Activated CD4-positive, alpha-beta T cell treated with anti-CD3 and anti-CD28 coated beads, Interleukin-2, amount 10 ng/mL, durations not matched to agents 7 days and 5 days (primary cell): ENCODE measurements at places on chromosomes 7 and 10.

DNA sequence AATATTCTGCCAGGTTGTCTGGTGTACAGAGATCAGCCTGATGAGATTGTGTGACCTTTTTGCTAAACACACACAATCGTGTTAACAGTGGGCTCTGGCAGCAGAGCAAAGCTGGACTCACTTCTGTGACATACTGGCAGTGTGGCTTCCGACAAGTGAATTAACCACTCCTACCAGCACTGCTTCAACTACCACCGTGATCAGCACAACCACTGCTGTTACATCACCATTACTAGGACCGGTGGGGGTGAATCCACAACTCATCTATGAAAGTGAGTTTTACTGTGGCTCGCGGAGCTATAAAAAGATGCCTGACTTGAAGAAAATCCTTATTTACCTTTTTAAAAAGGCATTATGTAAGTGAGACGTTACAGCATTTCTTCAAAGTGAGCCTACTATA is 135.6 kb downstream of the WDR37 start:
- DNase-seq, result no peak

GRCh38 chr7:133060004-133060403 is 21.9 kb downstream of the CHCHD3 start:
- DNase-seq, result no peak

DNA sequence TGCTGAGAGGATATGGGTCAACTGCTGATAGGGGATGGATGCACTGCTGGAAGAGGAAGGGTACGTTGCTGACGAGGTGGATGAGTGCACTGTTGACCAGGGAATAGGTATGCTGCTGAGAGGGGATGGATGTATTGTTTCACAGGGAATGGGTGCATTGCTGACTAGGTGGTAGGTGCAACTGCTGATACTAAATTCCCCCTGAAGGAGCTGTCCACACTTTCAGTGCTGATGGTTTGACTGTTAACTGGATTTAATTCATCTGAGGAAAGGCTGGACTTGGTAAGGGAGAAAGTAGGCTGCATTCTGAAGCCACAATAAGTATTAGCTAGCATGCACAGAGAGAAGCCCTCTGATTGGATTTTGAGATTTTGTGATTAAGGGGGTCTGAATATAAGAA is 1196.8 kb upstream of the PHF14 start:
- DNase-seq, result no peak

GRCh38 chr10:119466655-119467054 is 75.9 kb downstream of the RGS10 start:
- DNase-seq, result no peak

DNA sequence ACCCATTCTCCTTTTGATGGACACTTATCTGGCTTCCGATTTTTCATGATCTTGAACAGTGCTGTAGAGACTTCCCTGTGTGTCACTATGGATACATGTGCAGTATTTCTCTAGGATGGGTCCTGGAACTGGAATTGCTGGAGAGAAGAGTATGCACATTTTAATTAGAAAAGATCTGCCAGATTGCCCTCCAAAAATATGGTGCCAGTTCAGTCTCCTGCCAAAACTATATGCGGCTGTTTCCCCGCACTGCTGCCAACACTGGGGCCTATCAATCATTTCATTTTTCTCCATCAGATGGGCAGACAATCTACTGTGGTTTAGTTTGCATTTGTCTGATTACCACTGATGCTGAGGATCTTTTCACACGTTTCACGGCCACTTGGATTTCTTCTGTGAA is 105.0 kb downstream of the SH2D4B start:
- DNase-seq, result no peak

DNA sequence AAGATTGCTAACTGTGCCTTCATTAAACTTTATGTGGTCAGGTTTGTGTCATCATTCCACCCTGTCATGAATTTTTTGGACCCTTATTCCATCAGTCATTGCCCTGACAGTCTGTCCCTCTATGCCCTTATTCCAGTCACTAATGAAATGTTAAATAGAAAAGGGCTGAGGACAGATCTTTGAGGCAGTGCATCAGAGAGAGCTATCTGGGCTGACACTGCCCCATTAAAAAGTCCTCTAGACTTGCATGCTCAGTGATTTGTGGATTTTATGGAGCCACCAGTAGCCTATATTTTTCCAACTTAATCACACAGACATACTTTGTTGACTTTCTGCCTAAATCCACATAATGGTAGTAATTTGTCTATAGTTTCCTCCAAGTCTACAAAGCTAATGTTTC is 264.7 kb upstream of the YAE1 start:
- DNase-seq, result no peak

DNA sequence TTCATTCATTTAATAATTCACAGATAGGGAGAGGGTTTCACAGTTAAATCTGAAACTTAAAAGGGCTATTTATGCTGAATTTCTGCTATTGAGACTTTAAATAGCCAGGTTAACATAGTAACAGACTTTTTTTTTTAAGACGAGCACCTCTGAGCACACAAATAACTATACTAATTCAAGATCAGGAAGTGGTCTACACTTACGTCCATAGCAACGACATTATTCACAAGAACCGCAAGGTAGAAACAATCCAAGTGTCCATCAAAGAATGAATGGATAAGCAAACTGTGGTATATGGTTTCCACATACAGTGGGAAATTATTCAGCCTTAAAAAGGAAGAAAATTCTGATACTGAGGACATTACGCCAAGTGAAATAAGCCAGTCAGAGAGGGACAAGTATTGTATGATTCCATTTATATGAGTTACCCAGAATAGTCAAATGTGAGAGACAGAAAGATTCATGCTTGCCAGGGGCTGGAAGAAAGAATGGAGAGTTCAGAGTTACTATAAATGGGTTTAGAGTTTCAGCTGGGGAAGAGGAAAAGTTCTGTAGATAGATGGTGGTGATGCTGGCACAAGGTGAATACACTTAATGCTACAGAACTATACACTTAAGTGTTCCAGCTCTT is 140.3 kb upstream of the LAMB4 start:
- no peak for DNase-seq

GRCh38 chr7:96526496-96526895 is 183.2 kb downstream of the SEM1 start:
- DNase-seq, result no peak

GRCh38 chr7:120254845-120255244 is 18.1 kb upstream of the KCND2 start:
- no peak for DNase-seq

- no peak for DNase-seq
Observed at GRCh38 chr10:66265398-66265797, 660.4 kb upstream of the LRRTM3 start.

GRCh38 chr10:78081292-78081691 is 47.6 kb downstream of the RPS24 start:
- no peak for DNase-seq

DNA sequence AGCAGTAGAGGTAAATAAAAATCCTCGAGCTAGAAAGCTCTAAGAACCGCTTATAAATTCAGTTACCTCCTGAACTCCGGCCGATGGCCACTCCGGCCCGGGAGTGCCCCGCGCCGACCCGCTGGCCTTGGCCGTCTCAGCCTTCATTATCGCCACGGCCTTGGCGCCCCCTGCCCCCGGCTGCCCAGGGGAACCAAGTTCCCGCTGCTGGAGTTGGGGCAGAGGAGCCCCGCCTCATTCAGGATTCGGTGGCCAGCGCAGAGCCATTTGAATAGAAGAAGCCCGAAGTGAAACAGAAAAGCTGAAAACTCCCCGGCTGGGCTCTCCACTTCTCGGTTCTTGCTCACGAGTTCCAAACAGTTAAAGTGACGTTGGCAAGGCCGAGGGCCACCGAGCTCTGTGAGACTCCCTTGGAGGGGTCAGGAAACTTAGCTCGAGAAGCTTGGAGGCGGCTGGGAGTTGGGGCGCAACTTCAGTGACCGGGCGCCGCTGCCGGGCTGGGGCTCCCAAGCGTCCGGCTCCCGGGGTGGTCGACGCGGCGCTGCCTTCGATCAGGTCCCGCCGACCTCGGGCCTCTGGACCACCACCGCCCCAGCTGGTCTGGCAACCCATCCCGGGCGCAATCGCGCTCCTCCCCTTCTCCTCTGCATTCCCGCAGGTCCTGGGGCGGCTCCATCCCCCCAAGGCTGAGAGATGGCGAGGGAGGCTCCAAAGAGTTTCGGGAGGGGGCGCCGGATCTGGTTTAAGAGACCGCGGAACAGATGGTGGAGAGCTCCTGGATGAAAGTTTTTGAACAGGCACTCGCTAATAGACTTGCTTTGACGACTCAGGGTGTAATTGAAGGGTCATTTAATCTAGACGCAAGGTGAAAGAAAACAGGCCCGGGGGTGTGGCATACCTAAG is 5.8 kb upstream of the FEZF1 start:
- DNase-seq, result no peak

DNA sequence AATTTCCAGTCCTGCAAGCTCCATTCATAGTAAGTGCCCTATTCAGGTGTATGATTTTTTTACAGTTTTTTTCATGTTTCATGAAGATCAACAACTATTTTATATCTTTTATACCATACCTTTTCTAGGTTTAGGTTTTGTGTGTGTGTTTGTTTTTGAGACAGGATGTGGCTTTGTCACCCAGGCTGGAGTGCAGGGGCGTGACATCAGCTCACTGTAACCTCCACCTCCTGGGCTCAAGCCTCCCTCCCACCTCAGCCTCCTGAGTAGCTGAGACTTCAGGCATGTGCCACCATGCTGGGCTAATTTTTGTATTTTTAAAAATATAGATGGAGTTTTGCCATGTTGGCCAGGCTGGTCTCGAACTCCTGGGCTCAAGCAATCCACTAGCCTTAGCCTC is 35.0 kb downstream of the ARMH3 start:
- peak; percentile 24 for DNase-seq

GRCh38 chr10:132542086-132542775 is 4.6 kb downstream of the INPP5A start:
- DNase-seq, result no peak
